GM23248 (cell line): ENCODE measurements at places on chromosomes 13 and 19. TPM values are rescaled to one million over a fixed set of nuclear protein-coding genes. Genes with fewer than 3 reads are reported as not detected.

EBI3 gene
- total RNA-seq: 0.76 TPM in 1 of 2 replicates, not detected in the other

RXFP2 gene
- not detected in 2 replicates for total RNA-seq

IPO5 gene
- 225 and 229 TPM in 2 replicates for total RNA-seq

CEACAM21 gene
- not detected in 2 replicates for total RNA-seq

TTYH1 gene
- total RNA-seq: not detected in 2 replicates

KLF1 gene
- 0.11 TPM in 1 of 2 replicates, not detected in the other for total RNA-seq

MCEMP1 gene
- total RNA-seq: not detected in 2 replicates

GRIN2D gene
- total RNA-seq: 0.54 and 0.76 TPM in 2 replicates

PSG11 gene
- not detected in 2 replicates for total RNA-seq

PRDX2 gene
- total RNA-seq: 230 TPM in 2 replicates

MBD3L2 gene
- total RNA-seq: not detected in 2 replicates

ZNF627 gene
- total RNA-seq: 13.3 and 13.8 TPM in 2 replicates

CFAP97D2 gene
- total RNA-seq: not detected in 2 replicates

DNA sequence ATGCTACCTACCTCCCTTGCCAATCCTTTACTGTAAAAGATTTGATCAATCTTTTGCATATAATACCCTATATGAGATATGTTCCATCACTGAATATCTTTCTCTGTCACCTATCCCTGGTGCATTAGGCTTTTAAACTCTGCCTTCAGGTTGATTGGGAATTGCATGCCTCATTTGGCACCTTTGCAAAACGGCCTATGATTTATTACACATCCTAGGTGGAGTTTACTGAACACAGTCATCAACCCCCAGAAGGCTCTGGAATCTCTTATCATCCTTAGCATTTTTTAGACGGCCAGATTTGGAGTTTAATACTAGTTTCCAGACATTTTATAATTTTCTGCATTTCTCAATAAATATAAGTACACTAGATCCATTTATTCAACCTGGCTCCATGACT, 448.4 kb upstream of the SLC10A2 start:
- DNase-seq: no peak

DNA sequence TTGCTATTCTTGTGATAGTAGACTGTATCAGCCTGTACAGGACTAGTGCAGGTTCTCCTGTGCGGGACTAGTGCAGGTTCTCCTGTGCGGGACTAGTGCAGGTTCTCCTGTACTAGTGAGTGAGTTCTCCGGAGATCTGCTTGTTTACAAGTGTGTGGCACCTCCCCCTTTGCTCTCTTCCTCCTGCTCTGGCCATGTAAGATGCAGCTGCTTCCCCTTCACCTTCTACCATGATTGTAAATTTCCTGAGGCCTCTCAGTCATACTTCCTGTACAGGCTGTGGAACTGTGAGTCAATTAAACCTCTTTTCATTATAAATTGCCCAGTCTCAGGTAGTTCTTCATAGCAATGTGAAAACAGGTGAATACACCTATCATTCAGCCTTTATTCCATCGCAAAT, 289.6 kb downstream of the TEX29 start:
- DNase-seq: no peak

DNA sequence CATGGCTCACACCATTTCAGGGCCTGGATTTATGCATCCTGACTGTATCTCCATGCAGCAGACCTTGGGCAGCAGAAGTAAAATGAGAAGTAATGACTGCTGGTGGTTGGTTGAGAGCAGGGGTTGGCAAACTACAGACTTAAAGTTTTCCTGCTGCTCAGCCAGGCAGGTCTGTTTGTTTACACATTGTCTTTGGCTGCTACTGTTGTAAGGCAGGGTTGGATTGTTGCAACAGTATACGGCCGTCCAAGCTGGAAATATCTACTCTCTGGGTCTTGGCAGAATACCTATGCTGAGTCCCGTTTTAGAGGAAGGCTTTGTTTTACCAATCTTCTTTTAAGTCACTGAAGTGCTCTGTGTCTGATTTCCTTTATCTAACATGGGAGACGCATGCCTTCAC, 13.5 kb downstream of the SNRNP70 start:
- DNase-seq: no peak

- no peak for DNase-seq
Observed at GRCh38 chr13:33849211-33849610, 31.3 kb downstream of the RFC3 start.

DNA sequence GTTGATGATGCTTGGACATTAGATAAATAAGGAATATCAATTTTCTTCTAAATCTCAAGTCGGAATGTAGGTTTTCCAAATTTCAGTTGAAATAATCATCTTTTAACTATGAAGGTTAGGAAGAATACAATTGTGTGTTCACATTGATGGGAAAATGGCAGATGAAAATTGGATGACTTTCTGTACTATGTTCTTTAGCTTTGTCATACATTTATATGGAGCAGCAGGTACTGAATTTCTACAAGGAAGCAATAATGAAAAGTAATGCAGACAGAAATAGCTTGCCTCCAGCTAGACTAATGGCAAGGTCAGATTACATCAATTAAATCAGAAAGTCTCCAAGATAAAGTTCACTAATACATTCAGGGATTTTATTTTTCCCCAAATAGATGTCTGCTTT, 1423.7 kb upstream of the PCDH20 start:
- no peak for DNase-seq

- DNase-seq: peak; percentile 36
Observed at GRCh38 chr13:59112221-59112718, 1051.5 kb downstream of the DIAPH3 start.

DNA sequence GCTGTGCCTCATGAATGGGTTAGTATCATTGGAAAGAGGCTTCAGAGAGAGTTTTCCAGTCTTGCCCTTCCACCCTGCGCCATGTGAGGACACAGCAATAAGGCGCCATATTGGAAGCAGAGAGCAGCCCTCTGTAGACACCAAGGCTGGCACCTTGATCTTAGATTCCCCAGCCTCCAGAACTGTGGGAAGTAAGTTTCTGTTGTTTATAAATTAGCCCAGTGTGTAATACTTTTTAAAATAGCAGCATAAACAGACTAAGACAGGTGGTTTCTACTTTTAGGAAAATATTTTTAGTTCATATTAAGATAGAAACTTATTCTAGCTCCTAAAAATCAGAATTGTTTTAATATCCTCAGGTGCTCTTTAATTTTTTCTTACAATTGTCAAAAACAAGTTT, 117.9 kb downstream of the TM9SF2 start:
- no peak for DNase-seq

GRCh38 chr19:5086230-5086629, 117.3 kb downstream of the KDM4B start:
- DNase-seq: no peak

DNA sequence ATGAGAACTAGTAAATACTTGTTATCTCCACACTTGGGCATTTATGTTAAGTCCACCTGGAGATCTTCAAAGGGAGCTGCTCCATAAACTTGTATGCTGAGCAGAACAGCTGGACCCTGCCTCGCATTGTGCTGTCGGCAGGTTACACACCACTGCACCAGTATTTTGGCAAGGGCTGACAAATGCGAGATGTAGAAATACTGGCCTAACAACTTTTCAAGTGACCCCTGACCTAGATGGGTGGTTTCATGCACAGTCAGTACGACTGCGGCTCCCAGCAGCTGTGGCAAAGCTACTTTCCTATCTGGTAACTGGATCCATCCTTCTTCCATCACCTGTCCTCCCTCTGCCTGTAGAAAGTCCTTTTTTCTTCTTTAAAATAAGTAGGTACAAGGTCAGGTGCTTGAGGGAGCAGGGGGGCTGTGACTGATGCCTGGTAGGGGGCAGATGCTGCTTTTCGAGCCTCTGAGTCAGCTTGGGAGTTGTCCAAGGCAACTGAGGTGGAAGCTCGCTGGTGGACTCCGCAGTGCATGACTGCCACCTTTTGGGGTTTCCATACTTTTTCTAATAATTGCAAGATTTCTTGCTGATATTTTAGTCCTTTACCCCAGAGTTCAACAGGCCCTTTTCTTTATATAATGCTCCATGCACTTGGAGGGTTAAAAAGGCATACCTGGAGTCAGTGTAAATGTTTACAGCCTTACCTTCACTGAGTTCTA, 86.8 kb downstream of the SLC25A15 start:
- DNase-seq: no peak

DNA sequence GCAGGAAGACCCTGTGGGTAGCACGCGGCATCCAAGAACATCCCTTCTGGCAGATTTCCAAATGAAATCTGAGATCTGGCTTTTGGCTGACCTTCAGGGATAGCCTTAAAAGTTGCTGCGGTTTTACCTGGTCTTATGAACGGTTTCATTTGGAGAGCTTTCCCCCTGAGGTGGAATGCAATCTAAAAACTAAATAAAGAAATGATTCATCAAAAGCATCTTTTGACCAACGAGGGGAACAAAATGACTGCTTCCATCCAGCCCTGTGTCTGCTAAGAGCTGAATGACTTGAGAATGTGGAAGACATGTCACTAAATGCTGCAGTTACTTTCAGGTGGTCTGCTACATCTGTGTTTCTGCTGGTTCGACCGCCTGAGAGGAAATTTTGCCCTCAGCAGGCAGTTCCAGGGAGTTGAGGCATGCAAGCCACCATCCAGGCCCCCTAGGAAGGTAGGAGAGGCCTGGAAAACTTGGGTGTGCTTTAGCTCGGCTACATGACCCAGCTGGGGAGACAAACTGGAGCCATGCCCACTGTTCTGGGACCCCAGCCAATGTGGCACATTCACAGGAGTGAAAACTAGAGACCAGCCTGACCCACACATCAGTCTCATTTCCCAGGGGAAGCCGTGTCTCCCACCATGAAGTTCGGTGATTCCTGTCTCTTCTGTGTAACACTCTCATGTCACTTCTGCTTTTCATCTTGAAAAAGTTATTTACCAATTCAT, 175.1 kb upstream of the KL start:
- no peak for DNase-seq

GRCh38 chr13:109789262-109789661, 2.9 kb upstream of the IRS2 start:
- no peak for DNase-seq

GRCh38 chr19:42113641-42114348, 18.5 kb downstream of the POU2F2 start:
- peak; percentile 98 for DNase-seq

DNA sequence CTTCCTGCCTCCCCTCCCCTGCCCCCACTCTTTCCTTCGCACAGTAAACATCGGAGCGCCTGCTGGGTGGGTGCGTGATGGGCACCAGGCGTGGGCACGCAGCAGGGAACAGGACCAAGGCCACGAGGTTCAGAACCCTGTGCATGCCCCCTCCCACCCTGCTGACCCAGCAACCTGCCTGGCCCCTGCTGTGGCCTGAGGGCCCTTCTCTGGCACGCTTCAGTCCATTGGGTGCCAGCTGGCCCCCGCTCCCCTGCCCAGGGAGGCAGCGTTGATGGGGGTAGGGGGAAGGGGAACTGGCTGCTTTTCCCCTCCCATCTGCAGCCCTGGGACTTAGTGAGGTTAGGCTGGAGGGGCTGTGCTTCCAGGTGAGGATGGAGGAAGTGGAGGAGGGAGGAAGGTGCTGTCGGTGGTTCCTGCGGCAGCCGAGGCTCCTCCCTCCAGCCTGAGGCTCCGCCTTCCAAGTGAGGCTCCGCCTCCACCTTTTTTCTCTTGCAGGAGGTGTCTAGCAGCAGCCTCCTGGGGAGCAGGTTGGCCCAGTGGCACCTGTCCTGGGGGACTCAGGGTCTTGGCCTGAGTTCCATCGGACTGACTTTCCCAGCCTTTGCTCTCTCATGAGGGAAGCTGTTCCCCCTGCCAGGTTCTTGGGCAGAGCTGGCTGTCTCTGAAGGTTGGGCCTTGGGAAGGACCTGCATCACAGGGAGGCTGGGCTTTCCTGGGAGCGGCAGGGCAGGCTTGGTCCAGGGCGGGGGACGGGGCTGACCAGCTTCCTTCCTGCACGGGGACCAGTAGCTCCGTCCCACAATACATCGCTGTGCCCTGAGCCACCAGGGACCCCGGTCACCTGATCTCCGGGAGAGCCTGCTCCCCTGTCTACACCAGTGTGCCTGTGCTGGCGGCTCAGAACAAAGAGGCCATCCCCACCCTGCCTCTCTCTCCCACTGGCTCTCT, 7.3 kb downstream of the PIAS4 start:
- no peak for DNase-seq

- peak; percentile 72 for DNase-seq
Observed at GRCh38 chr19:50639121-50640112, at the start of gene SYT3. Gene SYT3 (minus strand): TSS chr19:50639881. CDS start chr19:50637411, 2,470 bp downstream.

- peak; percentile 94 for DNase-seq
Observed at GRCh38 chr19:41298348-41298964, 11.5 kb upstream of the CCDC97 start.

GRCh38 chr19:19224852-19225494, 13.2 kb downstream of the NCAN start:
- peak; percentile 74 for DNase-seq

GRCh38 chr13:29800687-29801086, 49.7 kb downstream of the UBL3 start:
- DNase-seq: no peak

DNA sequence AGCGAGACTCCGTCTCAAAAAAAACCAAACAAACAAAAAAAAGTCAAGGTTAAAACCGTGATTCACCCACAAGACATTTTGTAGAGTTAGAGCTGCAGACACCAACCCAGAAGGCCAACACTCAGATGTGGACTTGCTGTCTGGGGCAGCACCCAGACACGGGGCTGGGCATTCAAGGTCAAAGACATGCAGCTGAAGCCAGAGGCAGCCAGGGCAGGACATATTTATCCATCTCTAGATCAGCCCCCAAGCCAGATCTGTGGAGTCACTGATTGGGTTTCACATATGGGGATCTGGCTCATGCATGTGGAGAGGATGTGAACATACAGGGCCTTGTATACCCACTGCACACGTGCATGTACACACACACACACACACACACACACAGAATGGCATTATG, 3.6 kb downstream of the KLK15 start:
- no peak for DNase-seq

- peak; percentile 66 for DNase-seq
Observed at GRCh38 chr13:101453784-101454201, 1.3 kb downstream of the ITGBL1 start.

DNA sequence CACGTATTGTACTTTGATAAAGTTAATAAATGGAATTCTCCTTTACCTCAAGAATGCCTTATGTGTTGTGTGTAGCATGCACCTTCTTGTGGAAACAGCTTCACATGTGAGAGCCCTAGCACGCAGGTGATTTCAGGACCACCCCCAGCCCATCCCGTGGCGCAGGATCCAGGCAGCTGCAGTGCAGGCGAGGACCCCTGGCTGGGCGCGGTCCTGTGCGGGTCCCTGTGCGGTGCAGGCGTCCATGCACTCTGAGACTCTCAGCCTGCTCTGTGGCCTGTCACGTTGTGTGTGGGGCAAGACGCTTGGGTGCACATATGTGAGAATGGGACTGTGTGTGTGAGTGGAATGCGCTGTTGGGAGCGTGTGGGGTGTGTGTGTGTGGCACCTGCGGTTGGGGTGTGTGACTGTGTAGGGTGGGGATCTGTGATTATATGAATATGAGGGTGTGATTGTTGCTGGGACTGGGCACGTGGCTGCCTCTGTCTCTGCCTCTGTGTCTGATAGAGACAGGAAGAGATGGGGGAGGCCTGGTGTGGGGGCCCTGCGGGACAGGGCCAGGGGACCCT, 30.8 kb downstream of the WTIP start:
- DNase-seq: no peak

DNA sequence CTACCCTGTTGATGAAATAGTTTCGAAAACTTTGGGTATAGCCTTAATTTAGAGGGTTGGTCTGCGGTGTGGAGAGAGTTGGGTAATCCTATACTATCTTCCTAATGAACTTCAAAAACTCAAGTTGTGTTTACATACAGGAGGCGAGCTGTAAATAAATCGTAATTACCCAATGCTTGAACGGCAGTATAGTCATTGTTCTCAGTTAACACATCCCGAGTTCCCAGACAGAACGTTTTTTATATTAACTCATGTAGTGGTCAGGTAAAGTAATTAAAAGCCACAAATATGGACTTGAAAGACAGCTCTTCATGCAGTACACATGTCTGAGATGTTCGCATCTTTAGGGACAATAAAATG, 1.5 kb downstream of the PDS5B start:
- DNase-seq: peak; percentile 53
